ENCODE measurements at places on chromosomes 1 and 21. TPM values are rescaled to one million over a fixed set of nuclear protein-coding genes. Genes with fewer than 3 reads are reported as not detected.

GRCh38 chr1:29958271-29958670 is 721.9 kb downstream of the PTPRU start:
- H3K36me3 ChIP-seq, result no peaks in the 10 kb centered on the region
- no peak for DNase-seq
- H3K4me1 ChIP-seq, result no peaks in the 10 kb centered on the region
- H3K4me3 ChIP-seq, result no peak overlapping the region

- DNase-seq, result peak; percentile 63
- peak overlapping the region; percentile 12 for H3K4me3 ChIP-seq
- H3K27ac ChIP-seq, result no peak overlapping the region
- peaks cover 24% of the 10 kb centered on the region for H3K27me3 ChIP-seq
- H3K36me3 ChIP-seq, result no peaks in the 10 kb centered on the region
Measured at GRCh38 chr1:66532798-66533783, 862 bp upstream of the SGIP1 start.

DNA sequence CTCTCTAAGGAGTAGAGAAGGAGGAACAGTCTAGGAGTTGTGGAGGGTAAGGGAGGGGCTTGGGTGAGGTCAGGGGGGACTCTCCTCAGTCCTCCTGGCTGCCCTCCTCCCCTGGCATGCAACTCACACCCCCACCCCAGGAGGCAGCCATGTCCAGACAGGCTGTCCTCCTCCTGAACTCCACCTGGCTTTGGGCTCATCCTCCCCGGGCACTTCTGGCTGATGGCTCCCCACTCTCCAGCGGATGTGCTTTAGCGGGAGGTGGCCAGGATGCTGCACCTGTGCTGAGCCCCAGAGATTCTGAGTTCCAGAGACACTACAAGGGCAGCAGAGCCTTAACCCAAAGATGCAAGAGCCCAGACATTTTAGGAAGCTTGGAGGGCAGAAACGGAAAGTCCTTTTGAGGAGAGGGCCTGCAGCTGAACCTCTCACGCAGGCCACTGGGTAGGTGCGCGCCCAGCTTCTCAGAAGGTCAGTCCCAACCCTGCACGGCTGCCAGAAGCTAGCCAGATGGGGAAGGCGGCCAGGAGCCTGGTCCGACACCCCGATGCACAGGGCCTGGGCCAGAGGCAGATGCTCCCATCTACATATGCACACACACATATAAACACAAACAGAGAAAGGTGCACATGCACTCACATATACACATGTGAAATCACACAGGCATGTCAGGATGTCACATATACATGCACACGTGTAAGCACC is 83.4 kb downstream of the PDE9A start:
- no peak for DNase-seq
- H3K27ac ChIP-seq, result peak overlapping the region; percentile 96
- H3K4me3 ChIP-seq, result no peak overlapping the region

Gene SPRR1B
- polyA plus RNA-seq, result not detected

DNA sequence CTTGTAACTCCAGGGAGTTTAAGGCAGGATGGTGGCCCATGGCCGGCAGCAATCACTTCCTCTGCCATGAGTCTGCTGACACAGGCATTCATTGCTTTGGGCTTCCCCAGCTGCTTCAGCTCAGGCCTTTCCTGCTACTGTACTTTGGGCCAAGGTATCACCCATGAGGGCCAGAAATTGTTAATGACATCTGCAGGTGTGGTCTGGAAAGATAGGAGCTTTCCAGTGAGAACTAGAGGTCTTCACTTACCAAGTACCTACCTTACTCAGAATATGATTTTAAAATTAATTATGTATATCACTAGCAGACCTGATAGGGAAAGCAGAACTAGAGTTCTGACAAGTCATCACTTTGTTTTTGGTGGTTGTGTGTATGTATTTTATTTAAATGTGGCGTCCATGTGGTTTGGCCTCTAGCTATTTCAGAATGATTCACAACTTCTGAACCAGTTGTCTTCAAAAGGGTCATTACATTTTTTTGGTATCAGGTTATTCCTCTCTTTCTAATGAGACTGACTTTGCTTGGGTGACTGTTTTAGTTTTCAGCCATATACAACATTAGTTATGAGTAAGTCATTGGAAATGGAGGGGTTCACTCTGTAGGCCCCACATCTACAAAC is 2.7 kb downstream of the RGL1 start:
- H3K27ac ChIP-seq, result peak overlapping the region; percentile 56
- no peak overlapping the region for H3K4me3 ChIP-seq
- peak; percentile 44 for DNase-seq
- H3K27me3 ChIP-seq, result peaks cover 16% of the 10 kb centered on the region

- peaks cover 7% of the 10 kb centered on the region for H3K4me1 ChIP-seq
- no peak for DNase-seq
- no peaks in the 10 kb centered on the region for H3K27me3 ChIP-seq
- no peaks in the 10 kb centered on the region for H3K36me3 ChIP-seq
Measured at GRCh38 chr21:26070822-26071425, 99.6 kb downstream of the APP start.

GRCh38 chr1:64440183-64440826 is 29.6 kb upstream of the CACHD1 start:
- no peak overlapping the region for H3K4me3 ChIP-seq
- H3K4me1 ChIP-seq, result no peaks in the 10 kb centered on the region
- H3K27me3 ChIP-seq, result no peaks in the 10 kb centered on the region
- H3K36me3 ChIP-seq, result no peaks in the 10 kb centered on the region
- H3K27ac ChIP-seq, result no peak overlapping the region

Gene SMCP
- polyA plus RNA-seq, result not detected

DNA sequence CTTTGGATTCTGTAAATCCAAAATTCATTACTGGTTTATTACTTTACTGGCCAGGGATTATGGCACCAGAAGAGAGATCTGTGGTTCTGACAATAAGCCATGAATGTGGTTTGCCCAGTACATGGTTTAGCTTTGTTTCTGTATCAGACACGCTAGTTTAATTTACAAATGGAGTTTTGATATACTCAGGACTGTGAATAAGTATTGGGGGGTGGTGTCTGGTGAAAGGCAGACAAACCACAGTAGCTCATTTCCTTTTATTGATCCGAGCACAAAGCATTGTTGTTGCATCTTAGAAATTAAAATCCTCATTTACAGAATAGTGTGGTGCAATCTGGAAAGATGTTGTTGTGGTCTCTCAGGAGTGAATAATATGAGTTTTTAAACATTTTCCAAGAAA is 96.0 kb downstream of the ST6GALNAC3 start:
- H3K36me3 ChIP-seq, result no peaks in the 10 kb centered on the region
- H3K4me1 ChIP-seq, result no peaks in the 10 kb centered on the region
- H3K27ac ChIP-seq, result no peak overlapping the region
- H3K27me3 ChIP-seq, result no peaks in the 10 kb centered on the region

Gene AJAP1
- polyA plus RNA-seq, result not detected

DNA sequence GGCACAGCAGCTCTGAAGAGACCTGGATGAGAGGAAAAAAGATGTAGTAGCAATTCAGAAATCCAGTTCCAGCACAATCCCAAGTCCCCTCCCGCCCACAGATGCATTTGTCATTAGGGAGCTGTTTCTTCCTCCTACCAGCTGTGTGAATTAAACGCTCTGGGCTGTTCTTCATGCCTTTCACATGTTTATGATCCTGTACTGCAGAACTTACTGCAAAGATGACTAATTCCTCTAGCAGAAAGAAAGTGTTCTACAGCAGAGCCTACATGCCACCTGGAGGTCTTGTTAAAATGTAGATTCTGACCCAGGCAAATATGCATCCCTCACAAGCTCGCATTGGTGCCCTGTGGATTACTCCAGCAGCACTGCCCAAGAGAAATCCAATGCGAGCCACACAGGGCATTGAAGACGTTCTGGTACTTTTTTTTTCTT is 6.5 kb downstream of the ENO1 start:
- no peaks in the 10 kb centered on the region for H3K27me3 ChIP-seq
- H3K4me1 ChIP-seq, result peaks cover 75% of the 10 kb centered on the region
- H3K27ac ChIP-seq, result peak overlapping the region; percentile 65

DNA sequence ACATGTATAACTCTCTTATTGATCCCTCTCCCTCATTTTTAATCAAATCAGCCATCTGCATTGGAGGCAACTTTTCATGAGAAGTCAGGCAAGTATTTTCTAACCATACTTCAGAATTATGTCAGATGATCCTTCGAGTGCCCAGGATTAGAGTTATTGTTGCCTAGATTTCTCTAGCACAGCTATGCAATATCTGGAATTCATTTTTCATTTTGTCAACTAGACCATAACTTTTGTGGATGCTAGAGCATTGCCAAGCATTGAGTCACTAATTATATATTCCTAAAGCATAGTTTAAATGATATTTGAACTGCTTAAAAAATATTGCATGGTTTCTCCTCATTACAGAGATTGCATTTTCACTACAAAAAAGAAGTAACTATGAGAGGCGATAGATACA is 21.2 kb downstream of the HFM1 start:
- no peaks in the 10 kb centered on the region for H3K36me3 ChIP-seq
- H3K4me1 ChIP-seq, result no peaks in the 10 kb centered on the region
- H3K4me3 ChIP-seq, result no peak overlapping the region
- no peak overlapping the region for H3K27ac ChIP-seq

DNA sequence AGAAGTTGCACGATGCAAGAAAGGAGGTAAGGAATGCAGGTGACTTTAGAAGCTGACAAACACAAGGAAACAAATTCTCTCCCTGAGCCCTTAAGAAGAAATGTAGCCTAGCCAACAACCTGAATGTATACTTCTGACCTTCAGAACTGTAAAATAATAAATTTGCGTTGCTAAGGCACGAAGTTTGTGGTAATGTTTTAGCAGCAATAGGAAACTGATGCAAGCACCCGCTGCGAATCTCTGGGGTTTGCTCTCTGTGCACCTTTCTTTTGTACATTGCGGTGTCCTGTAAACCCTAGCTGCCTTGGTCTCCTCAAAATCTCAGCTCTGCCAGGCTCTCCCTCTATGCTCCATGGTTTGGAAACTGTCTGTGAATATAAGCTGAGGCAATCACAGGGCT is 15.1 kb downstream of the CD53 start:
- H3K4me1 ChIP-seq, result peaks cover 43% of the 10 kb centered on the region
- peaks cover 42% of the 10 kb centered on the region for H3K36me3 ChIP-seq
- no peak for DNase-seq
- H3K4me3 ChIP-seq, result no peak overlapping the region
- H3K27ac ChIP-seq, result no peak overlapping the region

Gene ST6GALNAC5
- polyA plus RNA-seq, result not detected

DNA sequence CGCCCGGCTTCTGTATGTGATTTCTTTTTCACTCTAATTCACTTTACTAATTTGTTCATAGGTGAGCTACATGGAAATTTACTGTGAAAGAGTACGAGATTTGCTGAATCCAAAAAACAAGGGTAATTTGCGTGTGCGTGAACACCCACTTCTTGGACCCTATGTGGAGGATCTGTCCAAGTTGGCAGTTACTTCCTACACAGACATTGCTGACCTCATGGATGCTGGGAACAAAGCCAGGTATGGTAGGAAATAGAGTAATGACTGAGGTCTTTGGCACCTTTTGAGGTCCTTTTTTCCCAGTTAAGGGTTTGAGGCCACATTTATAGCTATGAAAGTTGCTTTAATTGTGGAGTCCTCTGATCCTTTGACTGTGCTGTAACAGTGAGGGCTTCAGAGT is 56.9 kb downstream of the KIF1B start:
- no peak for DNase-seq
- H3K4me3 ChIP-seq, result no peak overlapping the region
- no peaks in the 10 kb centered on the region for H3K27me3 ChIP-seq
- no peak overlapping the region for H3K27ac ChIP-seq
- H3K36me3 ChIP-seq, result peaks cover 28% of the 10 kb centered on the region
- H3K4me1 ChIP-seq, result no peaks in the 10 kb centered on the region

Gene CHRM3
- not detected for polyA plus RNA-seq

Gene HUNK
- polyA plus RNA-seq, result not detected

Gene PLEKHM2
- polyA plus RNA-seq, result 79.3 TPM

DNA sequence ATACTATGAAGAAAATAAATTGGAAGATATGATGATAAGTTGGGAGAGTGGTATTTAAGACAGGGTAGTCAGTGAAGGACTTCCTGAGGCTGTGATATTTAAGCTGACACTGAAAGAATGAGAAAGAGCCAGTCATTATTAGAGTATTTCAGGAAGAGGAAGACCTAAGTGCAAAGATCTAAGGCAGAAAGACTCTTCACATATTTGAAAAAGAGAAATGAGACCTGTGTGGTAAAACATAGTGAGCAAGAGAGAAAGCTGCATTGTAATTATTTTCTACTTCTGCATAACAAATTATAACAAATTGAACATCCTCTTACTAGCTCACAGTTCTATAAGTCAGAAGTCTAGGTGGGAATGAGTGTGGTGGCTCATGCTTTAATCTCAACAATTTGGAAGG is 34.6 kb upstream of the DOCK7 start:
- H3K27me3 ChIP-seq, result no peaks in the 10 kb centered on the region
- DNase-seq, result peak; percentile 31
- no peaks in the 10 kb centered on the region for H3K36me3 ChIP-seq
- H3K4me1 ChIP-seq, result peaks cover 13% of the 10 kb centered on the region
- no peak overlapping the region for H3K4me3 ChIP-seq

Gene PTAFR
- 347 TPM for polyA plus RNA-seq

Gene AMPD1
- polyA plus RNA-seq, result not detected

Gene THEM4
- 4.6 TPM for polyA plus RNA-seq

DNA sequence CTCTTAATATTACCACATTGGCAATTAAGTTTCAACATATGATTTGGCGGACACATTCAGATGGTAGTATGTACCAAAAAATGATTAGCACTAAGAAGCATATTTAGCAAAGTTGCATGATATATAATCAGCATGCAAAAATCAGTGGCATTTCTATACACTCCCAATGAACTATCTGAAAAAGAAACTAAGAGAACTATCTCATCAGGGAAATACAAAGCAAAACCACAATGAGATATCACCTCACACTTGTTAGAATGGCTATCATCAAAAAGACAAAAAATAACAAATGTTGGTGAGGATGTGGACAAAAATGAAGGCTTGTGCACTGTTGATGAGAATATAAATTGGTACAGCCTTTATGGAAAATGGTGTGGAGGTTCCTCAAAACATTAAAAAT is 31.4 kb upstream of the DENND1B start:
- no peak overlapping the region for H3K4me3 ChIP-seq
- no peak overlapping the region for H3K27ac ChIP-seq
- H3K36me3 ChIP-seq, result no peaks in the 10 kb centered on the region
- no peaks in the 10 kb centered on the region for H3K4me1 ChIP-seq

Gene DNM3
- polyA plus RNA-seq, result not detected

GRCh38 chr1:71074681-71075080 is 6.2 kb downstream of the ZRANB2 start:
- H3K27ac ChIP-seq, result no peak overlapping the region
- H3K27me3 ChIP-seq, result no peaks in the 10 kb centered on the region
- no peak for DNase-seq
- H3K4me1 ChIP-seq, result no peaks in the 10 kb centered on the region
- H3K4me3 ChIP-seq, result no peak overlapping the region

DNA sequence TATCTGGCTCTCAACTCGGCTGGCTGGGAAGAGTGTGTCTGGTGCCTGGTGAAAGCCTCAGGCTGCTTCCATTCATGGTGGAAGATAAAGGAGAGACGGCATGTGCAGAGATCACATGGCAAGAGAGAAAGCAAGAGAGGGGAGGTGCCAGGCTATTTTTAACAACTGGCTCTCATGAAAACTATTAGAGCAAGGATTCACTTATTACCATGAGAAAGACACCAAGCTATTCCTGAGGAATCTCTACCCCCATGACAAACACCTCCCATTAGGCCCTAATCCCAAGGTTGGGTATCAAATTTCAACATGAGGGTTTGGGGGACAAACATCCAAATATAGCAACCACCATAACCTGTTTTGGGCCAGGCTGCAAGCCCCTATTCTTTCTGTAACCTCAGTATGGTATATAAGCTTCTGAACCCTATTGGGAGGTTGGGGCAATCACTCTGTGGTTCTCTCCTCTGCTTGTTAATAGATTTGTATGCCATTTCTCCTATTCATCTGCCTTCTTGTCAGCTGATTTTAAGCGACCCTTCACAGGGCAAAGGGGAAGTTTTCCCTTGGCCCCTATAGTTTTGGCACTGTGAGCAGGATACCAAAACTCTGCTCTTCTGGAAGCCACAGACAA is 179.0 kb upstream of the TNR start:
- H3K27ac ChIP-seq, result no peak overlapping the region
- H3K4me1 ChIP-seq, result no peaks in the 10 kb centered on the region
- no peaks in the 10 kb centered on the region for H3K27me3 ChIP-seq
- H3K36me3 ChIP-seq, result peaks cover 3% of the 10 kb centered on the region

Gene PIP5K1A
- polyA plus RNA-seq, result 47.7 TPM

Gene C1QTNF12
- polyA plus RNA-seq, result not detected
